CD4-positive, alpha-beta T cell treated with Interleukin-17A for 4 hours (primary cell): ENCODE measurements at places on chromosomes 2 and 18.

- no peak for DNase-seq
These were observed 165.0 kb upstream of the ZNF521 start for GRCh38 chr18:25516747-25517498.

- no peak for DNase-seq
These were observed 65.1 kb upstream of the MAPRE2 start for GRCh38 chr18:34976123-34976522.

DNA sequence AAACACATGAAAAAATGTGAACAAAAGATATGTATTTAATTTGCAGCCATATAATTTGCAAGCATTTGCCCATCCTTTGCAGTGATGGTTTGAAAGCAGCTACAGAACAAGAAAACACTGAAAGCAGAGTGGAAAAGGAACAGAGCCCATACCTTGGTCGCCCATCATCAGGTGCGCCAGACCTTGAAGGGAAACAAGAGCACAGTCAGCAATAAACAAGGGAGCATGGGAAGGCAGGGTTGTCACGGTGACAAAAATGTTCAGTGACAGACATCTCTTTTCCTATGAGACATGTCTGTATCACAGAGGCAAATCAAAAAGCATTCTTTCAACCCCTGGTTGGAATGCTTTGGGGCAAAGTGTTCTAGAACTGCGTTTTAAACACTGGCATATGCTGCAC lies 109.4 kb downstream of the NRXN1 start:
- DNase-seq, result no peak

DNA sequence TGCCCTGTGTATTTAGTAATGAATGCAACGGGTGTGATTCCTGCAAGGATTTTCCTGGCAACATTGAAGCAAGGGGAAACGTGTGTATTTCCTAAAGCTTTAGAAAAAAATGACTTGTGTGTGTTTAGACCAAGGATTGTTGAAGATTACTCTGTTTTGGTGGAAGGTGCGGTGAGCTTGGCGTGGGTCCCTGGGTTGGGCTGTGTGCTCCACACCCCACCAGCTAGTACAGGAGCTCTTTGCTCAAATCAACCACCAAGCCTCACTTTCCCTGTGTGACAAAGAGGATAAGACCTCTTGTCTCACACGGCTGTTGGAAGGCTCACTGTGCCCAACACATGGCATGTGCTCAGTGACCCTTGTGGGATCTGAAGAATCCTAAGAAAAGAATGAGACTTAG lies 21.4 kb upstream of the GREB1 start:
- DNase-seq, result no peak

DNA sequence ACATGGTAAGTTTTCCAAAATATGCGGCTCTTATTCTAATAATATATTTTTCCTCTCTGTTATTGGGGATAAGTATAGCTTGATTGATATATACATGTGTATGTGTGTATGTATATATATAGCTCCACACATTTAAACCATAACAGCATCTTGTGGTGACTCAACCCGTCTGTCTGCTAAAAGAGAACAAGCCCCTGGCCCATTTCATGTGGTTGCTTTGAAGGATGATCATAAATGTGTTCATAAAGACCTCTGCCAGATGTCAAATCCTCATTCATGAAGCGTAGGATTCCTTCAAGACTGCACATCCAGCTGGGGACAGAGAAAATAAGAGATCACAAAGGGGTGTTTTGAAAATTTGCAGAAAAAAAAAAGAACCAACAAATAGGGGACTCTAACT lies 79.3 kb downstream of the RHOB start:
- DNase-seq, result no peak

DNA sequence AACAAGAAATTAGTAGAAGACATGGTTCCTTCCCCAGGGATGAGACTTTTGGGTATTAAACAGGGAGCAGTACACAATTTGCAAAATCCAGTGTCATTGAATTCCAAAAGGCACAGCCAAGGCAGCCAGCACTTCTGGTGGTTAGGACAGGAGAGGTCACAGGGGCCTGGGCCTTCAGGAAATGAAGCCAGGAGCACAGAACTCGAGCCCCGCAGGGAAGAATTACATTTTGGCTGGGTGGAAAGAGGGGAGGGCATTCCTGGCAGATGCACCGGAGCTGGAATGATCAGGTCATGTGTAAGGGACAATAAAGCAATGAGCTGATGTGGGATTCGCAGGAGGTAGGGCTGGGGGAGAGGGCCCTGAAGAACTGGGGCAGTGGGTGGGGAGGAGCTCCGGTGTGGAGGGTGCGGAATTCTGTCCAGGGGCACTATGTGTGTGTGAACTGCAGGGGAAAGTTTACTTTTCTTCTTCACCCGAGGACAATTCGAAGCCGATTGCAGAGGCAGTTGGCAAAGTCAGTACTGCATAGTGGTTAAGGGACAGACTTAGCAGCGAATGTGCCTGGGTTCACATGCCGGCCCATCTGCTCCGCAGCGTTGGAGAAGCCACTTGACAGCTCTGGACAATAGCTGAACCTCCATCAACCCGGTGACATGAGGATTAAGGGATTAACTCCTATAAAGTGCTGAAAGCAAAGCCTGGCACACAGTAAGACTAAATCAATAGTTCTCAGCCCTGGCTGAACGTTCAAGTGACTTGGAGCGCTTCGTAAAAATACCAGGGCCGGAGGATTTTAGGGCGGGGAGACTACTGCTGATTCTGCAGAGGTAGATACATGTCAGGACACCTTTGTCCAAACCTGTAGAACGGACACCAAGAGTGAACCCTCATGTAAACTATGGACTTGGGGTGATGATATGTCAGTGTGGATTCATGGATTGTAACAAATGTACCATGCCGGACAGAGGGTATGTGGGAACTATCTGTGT lies 36.4 kb downstream of the ALPK2 start:
- no peak for DNase-seq
